ENCODE measurements at places on chromosomes 5 and 9. TPM values are rescaled to one million over a fixed set of nuclear protein-coding genes. Genes with fewer than 3 reads are reported as not detected.

- DNase-seq = no peak
Observed at GRCh38 chr9:120718316-120718715, 4.0 kb upstream of the MEGF9 start.

Gene RGS14
- 14.8 TPM for total RNA-seq

- no peak for DNase-seq
Observed at GRCh38 chr5:175382171-175382570, 61.8 kb downstream of the DRD1 start.

DNA sequence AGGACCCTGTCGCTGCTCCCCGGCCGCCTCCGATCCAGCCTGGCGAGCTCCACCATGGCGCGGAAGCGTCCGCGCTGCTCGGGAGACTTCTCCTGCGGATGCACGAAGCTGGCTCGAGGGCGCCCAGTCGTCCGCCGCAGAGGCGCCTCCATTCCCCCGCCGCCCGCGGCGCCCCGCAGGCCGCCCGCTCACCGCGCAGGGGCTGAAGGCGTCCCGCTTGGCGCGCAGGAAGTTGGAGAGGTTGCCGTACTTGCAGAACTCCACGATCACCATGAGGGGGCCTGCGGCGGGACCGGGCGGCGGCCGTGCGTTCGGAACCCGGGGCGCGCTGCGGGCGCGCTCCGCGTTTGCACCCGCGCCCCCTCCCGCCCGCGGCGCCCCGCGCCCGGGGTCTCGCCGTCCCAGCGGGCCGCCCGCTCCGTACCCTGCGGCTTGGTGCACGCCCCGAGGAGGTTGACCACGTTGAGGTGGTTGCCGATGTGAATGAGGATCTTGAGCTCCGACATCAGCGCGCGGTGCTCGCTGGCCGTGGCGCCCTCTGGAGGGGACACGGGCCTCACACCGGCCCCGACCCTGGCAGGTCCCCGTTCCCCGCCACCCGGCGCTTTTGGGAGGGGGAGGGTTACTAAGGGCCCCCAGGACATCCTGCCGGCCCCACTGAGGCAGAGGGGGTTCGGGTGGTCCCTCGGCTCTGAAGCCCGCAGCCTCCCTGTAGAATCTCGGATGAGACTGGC, 27.7 kb upstream of the SCGB3A1 start:
- DNase-seq = peak; percentile 64

DNA sequence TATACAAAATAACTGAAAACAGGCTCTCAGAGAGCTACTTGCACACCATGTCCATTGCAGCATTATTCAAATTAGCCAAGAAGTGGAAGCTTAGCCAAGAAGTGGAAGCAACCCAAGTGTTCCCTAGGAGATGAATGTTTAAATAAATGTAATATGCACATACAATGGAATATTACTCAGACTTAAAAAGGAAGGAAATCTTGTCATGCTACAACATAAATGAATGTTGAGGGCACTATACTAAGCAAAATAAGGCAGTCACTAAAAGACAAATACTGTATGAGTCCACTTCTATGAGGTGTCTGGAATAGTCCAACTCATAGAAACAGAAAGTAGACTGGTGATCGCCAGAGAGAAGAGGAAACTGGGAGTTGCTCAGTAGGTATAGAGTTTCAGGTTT, 438.1 kb downstream of the MAT2B start:
- DNase-seq = peak; percentile 43

- DNase-seq = no peak
Observed at GRCh38 chr9:106487266-106487665, 375.7 kb upstream of the ZNF462 start.

Gene SPATA9
- not detected for total RNA-seq

- DNase-seq = peak; percentile 46
Observed at GRCh38 chr9:82116556-82116955, 128.0 kb downstream of the SPATA31D1 start.

Gene TUSC1
- total RNA-seq = 20.7 TPM

Gene PCDHB13
- 4.4 TPM for total RNA-seq

GRCh38 chr5:6573651-6574101, 59.2 kb downstream of the NSUN2 start:
- no peak for DNase-seq

Gene CAMLG
- total RNA-seq = 26.9 TPM

Gene PCDHB10
- total RNA-seq = 6.1 TPM

Gene SPACA9
- 3.8 TPM for total RNA-seq

DNA sequence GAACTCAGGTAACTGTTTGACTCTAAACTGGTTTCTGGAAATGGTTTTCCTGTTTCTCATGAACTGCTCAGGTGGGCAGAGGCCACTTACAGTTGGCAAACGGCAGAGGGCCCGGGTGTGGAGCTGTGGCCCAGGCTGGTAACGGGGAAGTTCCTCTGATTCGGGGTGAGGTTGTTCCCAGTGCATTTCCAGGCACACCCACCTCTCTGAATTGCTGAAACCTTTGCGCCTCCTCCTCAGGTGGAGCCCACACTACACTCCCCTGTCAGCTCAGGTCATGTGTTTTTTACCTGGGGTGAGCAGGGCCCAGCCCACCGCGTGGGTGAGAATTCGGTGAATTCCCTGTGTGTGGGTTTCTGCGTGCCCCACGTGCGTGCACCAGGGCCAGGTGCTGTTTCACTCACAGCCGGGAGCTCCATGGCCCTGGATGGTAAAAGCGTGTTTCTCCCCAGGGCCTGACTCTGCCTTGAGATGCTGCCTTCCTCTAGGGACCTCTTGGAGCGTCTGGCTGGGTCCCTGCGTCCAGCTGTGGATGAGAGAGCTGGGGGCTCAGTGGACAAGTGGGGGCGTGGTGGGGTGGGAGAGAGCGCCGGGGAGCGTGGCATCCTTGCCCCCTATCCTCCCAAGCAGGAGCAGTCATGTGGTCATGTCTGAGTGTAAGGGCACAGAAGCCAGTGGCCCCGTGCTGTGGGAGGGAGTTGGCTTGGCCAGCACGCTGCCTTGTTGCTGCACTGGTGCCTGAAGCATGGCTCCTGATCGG, 33.5 kb upstream of the LPCAT1 start:
- DNase-seq = no peak

Gene MARCHF11
- total RNA-seq = not detected

GRCh38 chr9:73714294-73714693, 562.6 kb downstream of the ANXA1 start:
- no peak for DNase-seq

GRCh38 chr9:121675969-121676822, 24.8 kb downstream of the DAB2IP start:
- peak; percentile 27 for DNase-seq

Gene TAF11L5
- not detected for total RNA-seq

- no peak for DNase-seq
Observed at GRCh38 chr9:92507005-92507404, 24.7 kb upstream of the ASPN start.

Gene IFNB1
- total RNA-seq = not detected

Gene GLE1
- 32.0 TPM for total RNA-seq

GRCh38 chr5:74081126-74081525, 455.1 kb downstream of the ARHGEF28 start:
- DNase-seq = no peak

GRCh38 chr9:90458485-90458884, 184.1 kb downstream of the DIRAS2 start:
- DNase-seq = no peak

- no peak for DNase-seq
Observed at GRCh38 chr9:114081441-114082016, 3.4 kb upstream of the AMBP start.
